ENCODE measurements at places on chromosomes 12 and 14.

- no peak for DNase-seq
Observed at GRCh38 chr12:127300753-127301152, 966.2 kb upstream of the TMEM132C start.

- no peak for DNase-seq
Observed at GRCh38 chr12:40232602-40233001, 7.8 kb downstream of the LRRK2 start.

- DNase-seq, result no peak
Observed at GRCh38 chr12:10558301-10558700, 52.6 kb downstream of the EIF2S3B start.

GRCh38 chr12:46507766-46508165 is 135.2 kb upstream of the SLC38A2 start:
- DNase-seq, result no peak

- DNase-seq, result no peak
Observed at GRCh38 chr14:32426586-32427388, 97.7 kb downstream of the AKAP6 start.

- DNase-seq, result peak; percentile 8
Observed at GRCh38 chr12:24743941-24744793, 204.7 kb downstream of the BCAT1 start.

DNA sequence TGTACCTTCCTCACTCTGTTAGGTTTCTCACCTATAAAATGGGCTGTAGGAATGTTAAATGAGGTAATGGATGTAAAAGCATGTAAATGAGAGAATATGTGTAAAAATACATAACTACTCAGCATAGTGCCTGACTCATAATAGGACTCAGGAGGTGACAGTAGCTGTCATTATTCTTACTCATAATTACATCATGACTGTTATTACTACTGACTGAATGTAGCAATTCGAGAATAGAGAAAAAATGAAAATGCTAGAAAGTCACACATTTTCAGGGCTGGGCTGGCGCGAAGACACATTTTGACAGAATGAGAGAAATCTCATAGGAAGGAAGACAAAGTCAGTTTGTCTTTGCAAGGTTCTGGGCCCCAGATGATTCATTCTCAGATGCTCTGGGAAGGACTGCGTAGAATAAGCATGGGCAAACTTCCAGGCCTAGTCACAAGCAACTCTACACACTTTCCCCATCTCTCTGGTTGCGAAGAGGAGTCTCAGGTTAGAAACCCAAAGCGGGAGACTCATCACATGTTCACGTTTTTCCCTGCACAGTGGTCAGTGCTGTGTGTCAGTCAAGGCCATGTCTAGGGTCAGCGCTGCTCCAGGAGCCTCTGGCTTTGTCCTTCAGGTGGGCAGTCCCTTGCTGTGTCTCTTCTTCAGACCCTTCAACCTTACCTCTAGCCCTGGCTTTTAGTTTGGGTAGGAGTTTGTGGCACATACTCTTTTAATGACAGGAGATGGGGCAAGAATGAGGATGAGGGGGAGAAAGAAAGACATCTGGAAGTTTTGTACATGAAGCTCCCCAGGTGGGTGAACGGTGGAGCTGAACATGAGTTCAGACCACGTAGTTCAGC is 8.4 kb downstream of the GPRC5A start:
- no peak for DNase-seq

DNA sequence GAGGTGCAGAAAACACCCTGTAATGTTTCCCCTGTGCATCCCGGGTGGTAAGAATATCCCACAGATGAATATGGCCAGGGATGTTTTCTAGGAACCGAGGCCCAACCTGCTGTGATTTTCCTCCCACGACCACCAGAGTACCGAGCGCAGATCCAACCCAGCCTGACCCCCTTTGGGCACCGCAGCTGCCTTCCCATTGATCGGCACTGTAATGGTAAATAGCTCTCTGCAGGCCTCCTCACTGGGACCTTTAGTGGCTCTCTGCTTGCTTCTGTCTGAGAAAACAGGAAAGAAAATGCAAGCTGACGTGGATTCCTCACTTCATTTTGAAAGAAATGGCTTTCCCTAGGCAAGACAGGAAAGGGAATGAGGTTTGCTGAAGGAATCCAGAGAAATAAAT is 2.4 kb upstream of the RAB15 start:
- no peak for DNase-seq

- DNase-seq, result no peak
Observed at GRCh38 chr14:74368441-74368840, 20.2 kb downstream of the VRTN start.

- no peak for DNase-seq
Observed at GRCh38 chr12:49863946-49864797, 21.3 kb upstream of the BCDIN3D start.

DNA sequence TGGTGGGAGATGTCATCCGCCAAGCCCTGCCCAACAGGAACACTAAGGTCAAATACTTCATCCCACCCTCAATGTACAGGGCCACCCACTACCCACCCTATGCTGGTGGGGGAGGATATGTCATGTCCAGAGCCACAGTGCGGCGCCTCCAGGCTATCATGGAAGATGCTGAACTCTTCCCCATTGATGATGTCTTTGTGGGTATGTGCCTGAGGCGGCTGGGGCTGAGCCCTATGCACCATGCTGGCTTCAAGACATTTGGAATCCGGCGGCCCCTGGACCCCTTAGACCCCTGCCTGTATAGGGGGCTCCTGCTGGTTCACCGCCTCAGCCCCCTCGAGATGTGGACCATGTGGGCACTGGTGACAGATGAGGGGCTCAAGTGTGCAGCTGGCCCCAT is 3.5 kb downstream of the B3GNT4 start:
- DNase-seq, result no peak

DNA sequence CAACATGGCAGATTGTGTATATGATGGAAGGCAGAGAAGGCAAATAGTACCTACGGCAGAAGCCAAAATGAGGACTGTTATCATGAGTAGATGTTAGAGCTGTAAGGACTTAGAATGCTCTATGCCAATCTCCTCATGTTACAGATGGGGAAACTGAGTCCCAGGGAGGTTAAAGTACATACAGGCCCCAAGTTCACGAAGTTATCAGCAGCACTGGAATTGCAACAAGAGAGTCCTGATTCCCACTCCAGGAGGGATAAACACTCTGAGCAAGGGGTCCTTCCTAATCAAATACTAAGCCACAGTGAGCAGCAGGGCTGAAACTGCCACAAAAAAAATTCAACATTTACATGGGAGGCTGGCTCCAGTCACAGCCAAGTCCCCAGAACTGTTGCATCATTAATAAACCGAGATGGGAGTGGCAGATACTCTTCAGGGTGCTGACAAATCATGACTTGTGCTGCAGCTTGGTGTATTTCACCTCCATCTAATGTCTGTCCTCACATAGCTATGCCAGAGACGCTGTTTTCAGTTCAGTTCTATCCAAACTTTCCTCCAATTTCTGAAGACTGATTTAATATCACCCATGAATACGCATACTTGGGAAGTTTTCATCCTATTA is 24.2 kb downstream of the NUAK1 start:
- DNase-seq, result no peak

DNA sequence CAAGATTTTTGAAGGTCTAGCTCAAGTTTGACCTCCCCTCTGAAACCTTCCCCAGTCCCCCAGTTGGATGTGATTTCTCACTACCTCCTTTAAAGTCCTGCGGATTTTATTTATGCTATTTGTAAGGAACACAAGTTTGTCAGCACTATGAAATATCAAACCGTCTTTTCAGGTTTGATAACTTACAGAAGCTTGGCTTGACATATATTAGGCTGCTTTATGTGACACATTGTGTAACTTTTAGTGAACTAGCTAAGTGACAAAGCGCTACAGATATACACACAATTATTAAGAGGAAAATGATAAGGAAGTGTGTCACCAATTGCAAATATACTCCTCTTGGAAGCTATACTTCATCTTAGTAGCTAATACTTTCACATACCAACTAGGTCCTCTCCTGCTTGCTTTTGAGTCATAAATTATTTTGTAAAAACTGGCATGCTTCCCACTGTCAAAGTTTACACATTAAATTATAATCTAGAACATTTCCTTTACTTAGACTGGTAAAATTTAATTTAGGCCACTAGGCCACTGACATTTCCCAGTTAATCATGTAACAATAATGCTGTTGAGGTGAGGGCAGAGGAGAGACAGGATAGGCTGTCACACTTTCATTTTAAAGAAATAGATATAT is 149.5 kb downstream of the TMTC3 start:
- DNase-seq, result no peak

DNA sequence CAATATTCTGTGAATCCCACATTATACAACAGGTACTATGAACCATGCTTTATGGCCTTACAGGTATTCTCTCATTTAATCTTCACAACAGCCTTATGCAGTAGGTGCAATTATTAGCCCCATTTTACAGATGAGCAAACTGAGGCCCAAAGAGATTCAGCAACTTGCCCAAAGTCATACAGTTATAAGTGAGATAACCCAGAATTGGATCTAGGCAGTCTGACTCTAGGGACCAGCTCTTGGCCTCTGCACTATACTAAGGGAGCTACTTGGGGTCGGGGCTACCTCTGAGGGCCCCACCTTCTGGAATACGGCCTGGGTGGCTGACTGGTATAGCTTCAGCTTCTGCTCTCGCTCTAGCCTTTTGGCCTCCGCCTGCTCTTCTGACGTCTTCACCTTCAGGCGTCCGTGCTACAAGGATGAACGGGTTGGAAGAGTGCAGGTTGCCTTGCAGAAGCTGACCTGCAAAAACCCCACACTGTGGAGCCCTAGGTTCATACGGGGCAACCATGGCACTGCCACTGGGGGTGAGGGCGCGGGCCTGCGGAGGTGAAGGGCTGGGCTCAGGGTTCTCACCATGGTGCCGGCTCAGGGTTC is 762 bp downstream of the RABGGTA start:
- DNase-seq, result no peak

DNA sequence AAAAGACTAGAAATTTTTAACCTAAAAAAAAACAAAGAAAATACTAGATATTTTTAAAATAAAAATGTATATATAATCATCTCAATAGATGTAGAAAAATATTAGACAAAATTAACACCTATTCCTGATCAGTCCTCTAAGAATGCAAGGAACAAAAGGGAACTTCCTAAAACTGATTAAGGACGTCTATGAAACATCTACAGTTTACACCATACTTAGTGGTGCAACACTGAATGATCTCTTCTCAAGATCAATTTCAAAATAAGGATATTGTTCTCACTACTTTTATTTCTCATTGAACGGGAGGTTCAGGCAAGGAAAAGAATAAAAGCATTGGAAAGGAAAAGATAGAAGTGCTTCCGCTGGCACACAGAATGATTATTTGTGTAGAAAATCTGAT is 16.0 kb downstream of the OLR1 start:
- no peak for DNase-seq

GRCh38 chr12:123270214-123271000 is 1.2 kb downstream of the CDK2AP1 start:
- DNase-seq, result no peak

DNA sequence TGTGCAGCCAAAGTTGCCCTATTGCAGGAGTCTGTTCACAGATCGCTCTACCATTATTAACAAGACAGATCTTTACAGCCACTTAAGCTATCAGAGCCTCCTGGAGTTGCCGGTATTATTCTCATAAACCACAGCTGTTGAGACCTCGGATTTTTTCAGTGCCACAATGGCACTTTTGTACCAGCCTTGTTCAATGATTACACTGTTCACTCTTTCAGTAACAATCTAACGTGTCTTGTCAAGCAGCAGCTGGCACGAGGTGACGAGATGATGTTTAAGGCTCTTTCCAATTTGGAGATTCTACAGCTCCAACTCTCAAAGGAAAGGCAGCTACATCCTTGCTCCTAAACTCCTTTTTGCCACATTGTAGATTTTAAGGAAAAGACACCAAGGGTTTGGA is 30.7 kb downstream of the LRIG3 start:
- no peak for DNase-seq

DNA sequence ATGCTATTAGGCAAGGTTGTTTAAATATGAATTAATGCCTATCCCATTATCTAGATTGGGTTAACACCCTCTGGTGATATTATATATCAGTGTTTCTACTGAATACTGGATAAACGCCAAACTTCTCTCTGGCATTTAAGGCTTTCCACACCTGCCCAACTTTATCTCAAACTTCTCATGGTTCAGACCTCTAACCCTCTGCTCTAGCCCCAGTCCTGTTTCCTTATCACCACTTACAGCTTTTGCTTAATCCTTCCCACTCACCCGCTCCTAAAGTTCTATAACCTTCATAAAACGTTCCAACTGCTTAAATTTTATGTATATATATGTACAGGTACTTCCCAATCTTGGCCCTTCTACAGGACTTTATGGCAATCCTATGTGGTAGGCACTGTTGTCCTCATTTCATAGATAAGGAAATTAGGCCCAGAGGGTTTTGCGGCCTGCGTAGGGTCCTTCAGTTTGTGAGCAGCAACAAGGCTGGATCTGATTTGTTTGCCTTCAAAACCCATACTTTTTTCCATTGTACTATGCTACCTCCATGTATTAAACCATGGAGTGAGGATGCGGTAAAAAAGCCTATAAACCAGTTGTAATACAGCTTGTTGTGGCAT is 1.2 kb downstream of the LPCAT3 start:
- DNase-seq, result peak; percentile 67

- DNase-seq, result no peak
Observed at GRCh38 chr12:104669089-104669721, 212.5 kb downstream of the CHST11 start.

- no peak for DNase-seq
Observed at GRCh38 chr12:70982286-70982685, 61.7 kb upstream of the PTPRR start.

DNA sequence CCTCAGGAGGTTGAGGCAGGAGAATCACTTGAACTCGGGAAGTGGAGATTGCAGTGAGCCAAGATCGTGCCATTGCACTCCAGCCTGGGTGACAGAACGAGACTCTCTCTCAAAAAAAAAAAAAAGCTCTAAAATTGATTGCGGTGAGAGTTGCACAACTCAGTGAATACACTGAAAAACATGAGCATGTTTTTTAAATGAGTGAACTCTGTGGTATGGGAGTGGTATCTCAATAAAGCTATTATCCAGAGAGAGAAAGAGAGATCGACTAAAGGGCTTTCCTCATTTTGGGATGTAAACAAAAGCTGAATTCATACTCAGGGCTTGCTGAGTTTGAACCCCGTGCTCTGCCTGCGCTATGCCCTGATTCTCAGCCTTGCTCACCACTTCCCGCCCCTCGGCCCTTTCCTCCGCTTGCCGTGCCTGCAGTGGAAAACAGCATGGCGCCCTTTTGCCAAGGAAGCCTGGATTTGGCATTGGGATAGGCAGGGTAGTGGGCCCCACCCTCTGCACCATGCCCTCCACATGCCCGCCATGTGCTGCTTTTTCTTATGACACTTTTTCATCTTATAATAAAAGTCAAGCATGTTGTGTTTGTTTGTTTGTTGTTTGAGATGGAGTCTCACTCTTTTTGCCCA is 102.5 kb downstream of the LGMN start:
- DNase-seq, result no peak

- DNase-seq, result no peak
Observed at GRCh38 chr12:89260841-89261637, 91.3 kb downstream of the DUSP6 start.

GRCh38 chr12:11752403-11753149 is 103.1 kb downstream of the ETV6 start:
- DNase-seq, result no peak

DNA sequence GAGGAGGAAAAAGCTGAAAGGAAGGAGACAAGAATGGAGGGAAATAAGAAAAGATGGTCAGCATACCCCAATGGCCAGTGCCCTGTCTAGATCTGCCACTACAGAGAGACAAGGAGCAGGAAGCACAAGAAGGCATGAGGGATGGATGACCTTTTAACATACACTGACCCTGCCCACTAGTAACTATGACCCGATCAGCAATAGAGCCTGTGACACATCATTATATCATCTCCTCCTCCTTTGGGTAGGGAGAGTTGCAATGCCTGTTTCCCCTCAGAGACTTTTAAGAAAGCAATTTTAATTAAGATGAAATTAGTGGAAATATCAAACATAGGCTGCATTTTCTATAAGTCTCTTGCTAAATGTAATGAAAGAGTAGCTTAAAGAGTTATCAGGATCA is 4.7 kb upstream of the SLC2A13 start:
- no peak for DNase-seq
